ENCODE measurements at places on chromosomes 1 and 21.
A peak's percentile ranks its signal among the peaks of the same experiment; 100 is the strongest.

DNA sequence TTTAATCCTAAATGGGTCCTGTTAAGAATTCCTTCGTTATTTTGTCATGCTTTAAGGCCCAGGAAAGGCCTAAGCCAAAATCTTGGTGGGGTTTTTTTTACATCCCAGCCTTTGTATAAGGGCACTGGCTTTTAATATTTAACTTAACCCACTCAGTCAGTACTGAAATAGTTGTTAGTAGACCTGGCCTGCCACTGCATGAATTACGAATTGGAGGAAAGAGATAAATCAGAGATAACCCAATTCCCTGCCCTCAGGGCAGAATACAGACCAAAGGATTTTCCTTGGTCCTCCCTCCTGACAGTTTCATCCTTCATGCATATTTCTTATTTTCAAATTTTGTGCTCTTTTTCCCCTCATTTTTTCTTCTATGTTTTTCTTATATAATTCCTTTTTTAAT is 193.0 kb downstream of the FASLG start:
- H3K4me1 ChIP-seq = no peaks in the 10 kb centered on the region
- H3K4me3 ChIP-seq = no peak overlapping the region
- H3K27me3 ChIP-seq = no peaks in the 10 kb centered on the region
- no peaks in the 10 kb centered on the region for H3K36me3 ChIP-seq
- H3K27ac ChIP-seq = no peak overlapping the region

GRCh38 chr1:22089787-22090186 is 37.3 kb downstream of the CDC42 start:
- peak overlapping the region; percentile 57 for H3K27ac ChIP-seq
- peak overlapping the region; percentile 42 for H3K4me3 ChIP-seq
- no peak for DNase-seq
- H3K36me3 ChIP-seq = peaks cover 90% of the 10 kb centered on the region
- no peaks in the 10 kb centered on the region for H3K27me3 ChIP-seq
- H3K4me1 ChIP-seq = peaks cover 83% of the 10 kb centered on the region

GRCh38 chr1:115310581-115311473 is 27.2 kb downstream of the NGF start:
- H3K4me1 ChIP-seq = peaks cover 8% of the 10 kb centered on the region
- DNase-seq = no peak
- no peaks in the 10 kb centered on the region for H3K27me3 ChIP-seq
- no peak overlapping the region for H3K27ac ChIP-seq

GRCh38 chr1:157310401-157310800 is 172.2 kb upstream of the ETV3 start:
- no peak for DNase-seq
- H3K27ac ChIP-seq = no peak overlapping the region
- H3K4me3 ChIP-seq = no peak overlapping the region
- H3K27me3 ChIP-seq = peaks cover 33% of the 10 kb centered on the region
- no peaks in the 10 kb centered on the region for H3K4me1 ChIP-seq
- H3K36me3 ChIP-seq = no peaks in the 10 kb centered on the region

DNA sequence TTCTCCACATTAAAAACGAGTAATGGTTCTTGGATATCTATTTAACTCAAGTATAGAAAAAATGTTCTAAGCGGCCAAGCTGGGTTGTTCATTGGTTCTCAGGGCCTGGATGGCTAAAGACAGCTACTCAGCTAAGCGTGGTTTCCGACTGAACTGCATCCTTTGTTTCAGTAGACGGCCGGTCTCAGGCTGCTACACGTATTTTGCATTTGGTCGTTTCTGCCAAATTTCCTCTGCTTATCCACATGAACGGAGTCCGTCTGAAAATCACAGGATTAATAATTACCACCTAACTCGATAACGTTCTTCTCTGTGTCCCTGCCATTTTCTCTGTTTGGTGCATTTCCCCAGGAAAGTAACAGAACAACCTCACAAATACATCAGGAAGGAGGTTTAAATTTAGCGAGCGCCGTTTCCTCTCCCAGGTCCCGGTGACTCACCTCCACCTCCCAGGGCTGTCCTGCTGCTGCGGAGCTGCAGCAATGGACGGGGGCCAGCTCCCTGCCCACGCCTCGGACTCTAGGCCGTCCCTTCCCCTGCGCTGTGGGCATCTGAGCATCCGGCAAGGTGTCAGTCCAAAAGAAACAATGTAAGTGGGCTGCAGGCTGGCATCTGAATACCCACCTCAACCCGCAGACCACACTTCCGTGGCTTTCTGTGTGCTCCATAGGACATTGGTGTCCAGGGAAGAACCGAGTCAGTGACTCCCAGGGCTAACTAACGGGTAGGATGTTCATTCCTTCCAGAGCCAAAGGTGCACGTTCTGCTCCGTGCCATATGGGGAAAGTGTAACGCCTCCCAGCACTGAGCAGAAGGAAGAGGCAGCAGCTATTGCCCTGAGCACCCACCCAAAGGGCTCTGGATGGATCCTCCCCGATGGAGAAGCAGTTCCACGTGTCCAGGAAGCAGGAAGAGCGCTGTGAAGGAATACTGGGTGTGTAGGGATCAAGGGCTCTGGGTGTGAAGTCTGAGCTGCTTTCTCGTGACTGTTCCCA is 4.1 kb upstream of the GABRD start:
- no peak overlapping the region for H3K4me3 ChIP-seq
- H3K36me3 ChIP-seq = no peaks in the 10 kb centered on the region
- peaks cover 47% of the 10 kb centered on the region for H3K27me3 ChIP-seq
- peaks cover 3% of the 10 kb centered on the region for H3K4me1 ChIP-seq
- no peak for DNase-seq

DNA sequence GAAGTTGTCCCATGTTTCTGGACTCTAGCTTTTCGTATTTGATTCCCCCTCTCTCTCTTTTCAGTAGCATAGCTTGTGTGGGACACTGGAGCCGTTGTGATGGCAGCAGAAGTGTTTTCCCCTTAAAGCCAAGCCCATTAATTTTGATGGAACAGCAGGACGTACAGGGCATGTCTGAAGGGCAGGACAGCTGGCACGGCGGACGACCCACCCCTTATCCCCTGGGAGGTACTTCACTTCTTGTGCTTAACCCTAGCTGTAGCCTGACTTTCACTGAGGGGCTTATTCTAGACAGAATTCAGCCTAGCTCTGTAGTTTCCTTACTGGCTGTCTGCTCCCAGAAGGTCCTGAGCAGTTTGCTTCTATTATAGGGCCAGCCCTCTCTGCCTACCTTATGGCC is 8.6 kb upstream of the PPFIA4 start:
- peaks cover 3% of the 10 kb centered on the region for H3K4me1 ChIP-seq
- DNase-seq = no peak
- H3K36me3 ChIP-seq = peaks cover 95% of the 10 kb centered on the region
- no peaks in the 10 kb centered on the region for H3K27me3 ChIP-seq
- H3K4me3 ChIP-seq = no peak overlapping the region

DNA sequence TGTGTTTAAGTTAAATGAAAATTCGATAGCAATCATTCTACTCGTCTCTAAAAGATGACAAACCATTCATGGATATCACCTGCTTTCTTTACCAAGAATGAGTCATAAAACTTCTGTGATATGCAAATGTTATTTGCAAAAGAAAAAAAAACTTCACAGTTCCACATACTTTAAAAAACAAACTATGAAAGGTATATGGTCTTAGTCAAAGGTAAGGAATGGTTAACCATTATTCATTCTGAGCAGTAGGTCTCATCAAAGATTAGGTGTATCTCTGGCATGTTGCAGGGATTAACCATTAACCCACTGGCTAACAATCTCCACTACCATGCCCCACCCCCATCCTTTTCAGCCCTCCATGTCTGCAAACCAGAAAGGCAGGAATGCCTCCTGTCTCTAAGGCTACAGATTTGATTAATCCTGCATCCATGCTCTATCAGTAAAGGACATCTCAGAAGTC is 44.4 kb downstream of the PTPN14 start:
- H3K27ac ChIP-seq = no peak overlapping the region
- H3K4me3 ChIP-seq = no peak overlapping the region
- no peaks in the 10 kb centered on the region for H3K4me1 ChIP-seq
- H3K36me3 ChIP-seq = no peaks in the 10 kb centered on the region

DNA sequence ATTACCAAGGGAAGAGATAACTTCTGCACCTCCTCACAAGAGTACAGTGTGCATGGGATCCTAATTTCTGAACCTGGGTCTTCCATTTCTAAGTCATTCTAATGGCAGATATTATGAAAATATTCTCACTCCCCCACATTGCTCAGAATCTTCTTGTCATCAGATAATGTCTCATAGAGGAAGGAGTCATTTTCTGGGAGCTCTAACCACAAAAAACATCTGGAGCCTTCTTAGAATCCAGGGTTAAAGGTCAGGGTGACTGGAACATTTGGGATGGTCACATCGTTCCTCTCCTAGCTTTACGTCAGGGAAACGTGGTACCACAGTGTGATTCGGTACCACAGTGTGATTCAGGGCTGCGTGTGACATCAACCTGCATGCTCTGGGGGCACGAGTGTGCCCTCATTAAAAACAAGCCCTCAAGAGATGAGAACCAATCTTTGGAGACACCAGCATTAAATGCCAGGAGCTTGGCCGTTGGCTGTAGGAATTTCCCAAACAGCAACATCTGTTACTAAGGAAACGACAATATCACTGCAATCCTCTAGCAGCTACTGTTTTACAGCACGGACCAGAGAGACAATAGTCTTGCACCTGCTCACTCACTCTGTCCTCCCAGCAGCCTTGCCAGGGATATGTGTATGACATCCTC is 179.1 kb downstream of the PSMG1 start:
- H3K4me3 ChIP-seq = no peak overlapping the region
- no peak for DNase-seq
- H3K36me3 ChIP-seq = no peaks in the 10 kb centered on the region
- peaks cover 23% of the 10 kb centered on the region for H3K4me1 ChIP-seq
- peaks cover 61% of the 10 kb centered on the region for H3K27me3 ChIP-seq

- DNase-seq = no peak
- peaks cover 62% of the 10 kb centered on the region for H3K36me3 ChIP-seq
- H3K27me3 ChIP-seq = no peaks in the 10 kb centered on the region
- no peak overlapping the region for H3K27ac ChIP-seq
Measured at GRCh38 chr1:27879374-27880082, 7.2 kb downstream of the THEMIS2 start.

DNA sequence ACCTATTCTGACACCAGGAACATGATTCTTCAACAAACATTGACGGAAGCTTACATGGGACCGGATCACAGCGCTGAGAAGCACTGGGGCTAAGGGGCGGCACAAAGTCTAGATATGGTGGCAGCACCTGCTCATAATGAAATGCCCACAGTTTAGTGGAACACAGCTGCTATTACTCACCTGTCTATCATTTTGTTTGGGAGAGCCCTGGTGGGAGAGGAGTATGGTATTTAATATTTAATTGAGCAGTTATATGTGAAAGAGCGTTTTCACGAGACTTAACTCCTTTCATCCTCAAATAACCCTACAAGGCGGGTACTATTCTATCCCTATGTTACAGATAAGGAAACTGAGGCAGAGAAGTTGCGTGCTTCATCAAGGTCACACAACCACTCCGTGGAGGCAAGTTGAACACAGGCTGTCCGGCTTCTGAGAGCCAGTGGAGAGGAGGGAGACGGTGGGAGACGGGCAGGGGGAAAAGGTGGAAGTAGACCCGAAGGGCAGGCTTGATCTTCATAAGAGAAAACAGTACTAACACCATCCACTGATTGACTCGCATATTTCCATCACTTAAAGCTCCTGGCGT is 790 bp upstream of the TSNAX start:
- peaks cover 21% of the 10 kb centered on the region for H3K36me3 ChIP-seq
- no peaks in the 10 kb centered on the region for H3K27me3 ChIP-seq
- DNase-seq = no peak
- peaks cover 33% of the 10 kb centered on the region for H3K4me1 ChIP-seq
- H3K27ac ChIP-seq = peak overlapping the region; percentile 100

GRCh38 chr1:25476186-25477097 is 45.7 kb downstream of the MACO1 start:
- H3K4me1 ChIP-seq = peaks cover 37% of the 10 kb centered on the region
- H3K27me3 ChIP-seq = no peaks in the 10 kb centered on the region
- H3K4me3 ChIP-seq = no peak overlapping the region
- no peak overlapping the region for H3K27ac ChIP-seq
- no peak for DNase-seq

- H3K4me1 ChIP-seq = peaks cover 19% of the 10 kb centered on the region
- H3K27ac ChIP-seq = no peak overlapping the region
- H3K36me3 ChIP-seq = no peaks in the 10 kb centered on the region
Measured at GRCh38 chr1:30882678-30883388, 25.7 kb downstream of the SDC3 start.

DNA sequence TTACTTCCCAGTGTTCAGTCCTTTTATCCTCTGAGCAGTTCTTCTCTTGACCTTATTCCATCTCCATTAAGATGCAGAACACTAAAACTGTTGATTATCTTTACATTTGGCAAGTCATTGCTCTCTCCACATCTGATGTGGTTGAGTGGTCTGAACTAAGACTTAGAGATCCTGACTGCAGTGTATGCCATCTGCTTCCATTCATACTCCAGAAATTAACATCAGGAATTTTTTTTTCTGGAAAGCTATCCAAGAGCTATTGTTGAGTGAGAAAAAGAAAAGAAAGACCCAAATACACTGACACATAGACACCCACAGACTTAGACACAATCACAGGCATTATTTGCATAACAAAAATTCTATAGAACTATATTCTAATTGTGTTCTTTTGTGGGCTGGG is 3.7 kb upstream of the TRIM62 start:
- H3K36me3 ChIP-seq = no peaks in the 10 kb centered on the region
- H3K4me1 ChIP-seq = peaks cover 13% of the 10 kb centered on the region
- peaks cover 18% of the 10 kb centered on the region for H3K27me3 ChIP-seq
- H3K4me3 ChIP-seq = no peak overlapping the region
- no peak overlapping the region for H3K27ac ChIP-seq

- H3K36me3 ChIP-seq = peaks cover 6% of the 10 kb centered on the region
- no peak for DNase-seq
- H3K27ac ChIP-seq = peak overlapping the region; percentile 100
- no peaks in the 10 kb centered on the region for H3K27me3 ChIP-seq
Measured at GRCh38 chr1:44820328-44821239, 12.3 kb downstream of the BTBD19 start.

GRCh38 chr1:109388208-109388711 is 9.5 kb downstream of the SORT1 start:
- peaks cover 26% of the 10 kb centered on the region for H3K4me1 ChIP-seq
- no peak overlapping the region for H3K27ac ChIP-seq
- no peak for DNase-seq
- no peaks in the 10 kb centered on the region for H3K36me3 ChIP-seq

DNA sequence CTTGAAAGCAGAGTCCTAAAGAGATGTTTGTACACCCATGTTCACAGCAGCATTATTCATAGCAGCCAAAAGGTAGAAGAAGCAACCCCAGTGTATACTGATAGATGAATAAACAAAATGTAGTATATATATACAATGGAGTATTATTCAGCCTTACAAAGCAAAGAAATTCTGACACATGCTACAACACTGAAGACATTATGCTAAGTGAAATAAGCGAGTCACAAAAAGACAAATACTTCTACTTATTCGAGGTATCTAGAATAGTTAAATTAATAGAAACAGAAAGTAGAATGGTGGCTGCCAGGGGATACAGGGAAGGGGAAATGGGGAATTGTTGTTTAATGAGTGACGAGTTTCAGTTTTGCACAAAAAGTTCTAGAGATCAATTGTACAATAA is 23.5 kb downstream of the COP1 start:
- H3K27ac ChIP-seq = no peak overlapping the region
- H3K27me3 ChIP-seq = no peaks in the 10 kb centered on the region
- H3K4me1 ChIP-seq = peaks cover 55% of the 10 kb centered on the region
